ENCODE measurements at places on chromosomes 6 and 20.

DNA sequence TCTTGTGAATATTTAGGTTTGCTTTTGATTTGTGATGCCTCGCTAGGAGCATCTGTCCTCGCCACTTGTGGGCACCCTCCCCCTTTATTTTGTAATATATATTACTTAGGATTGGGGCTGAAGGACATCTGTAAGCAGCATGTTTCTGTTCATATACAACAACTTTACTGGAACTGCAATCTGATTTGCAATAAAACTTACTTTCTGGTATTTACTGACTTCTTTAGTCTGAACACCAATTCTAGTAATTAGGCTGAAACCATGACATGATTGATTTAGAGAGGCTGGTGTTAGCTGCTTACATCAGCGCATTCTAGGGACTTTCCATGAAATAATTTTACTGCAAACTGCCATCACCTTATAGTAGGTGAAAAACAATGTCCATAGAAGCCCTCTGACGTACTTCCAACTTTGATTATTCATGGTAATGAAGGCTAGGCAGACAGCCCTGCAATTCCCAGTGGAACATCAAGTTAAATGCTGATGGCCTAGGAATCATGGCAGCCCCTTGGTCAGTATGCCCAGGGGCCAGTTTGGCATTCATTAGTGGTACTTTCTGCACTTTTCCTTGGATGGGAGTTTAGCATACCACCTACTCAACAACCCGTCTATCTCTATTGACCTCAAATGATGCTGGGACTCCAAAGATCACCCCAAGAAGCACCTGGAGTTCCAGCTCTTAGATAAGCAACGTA is 132.9 kb upstream of the MCHR2 start:
- no peak for DNase-seq

DNA sequence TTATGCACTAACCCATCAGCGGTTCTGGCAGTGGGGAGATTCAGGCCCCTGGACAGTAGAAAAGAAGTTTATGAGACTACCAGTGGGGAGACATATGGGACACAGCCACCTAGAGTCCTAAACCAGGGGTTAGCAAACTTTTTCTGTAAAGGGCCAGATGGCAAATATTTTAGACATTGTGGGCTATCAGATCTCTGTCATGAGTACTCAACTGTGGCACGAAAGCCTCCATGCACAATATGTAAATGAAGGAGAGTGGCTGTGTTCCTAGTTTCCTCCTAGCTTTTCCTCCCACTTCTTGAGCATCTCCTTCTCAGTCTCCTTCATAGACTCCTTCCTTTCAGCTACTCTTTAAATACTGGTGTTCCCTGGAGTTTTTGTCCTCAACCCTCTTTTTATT is 3.3 kb upstream of the HLA-DMA start:
- no peak for DNase-seq

- DNase-seq: no peak
These were observed 114.2 kb downstream of the MOXD1 start for GRCh38 chr6:132287101-132287500.

DNA sequence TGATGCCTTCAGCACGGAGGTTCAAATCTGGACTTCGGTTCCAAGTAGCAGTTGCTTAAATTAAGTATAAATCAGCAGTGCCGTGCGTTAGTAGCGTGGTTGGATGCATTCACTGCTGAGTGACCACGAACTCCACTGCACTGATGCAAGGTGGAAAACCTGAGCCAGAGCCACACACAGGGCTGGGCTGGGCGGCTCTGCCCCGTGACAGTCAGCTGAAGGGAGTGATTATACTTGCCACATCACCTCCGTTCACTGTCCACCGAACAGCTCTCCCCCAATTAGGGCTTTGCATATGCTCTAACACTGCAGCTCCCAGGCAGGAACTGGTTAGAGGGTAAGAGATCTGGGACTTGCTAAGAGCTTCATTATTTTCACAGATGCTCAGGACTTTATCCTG is 22.2 kb downstream of the PPP1R3G start:
- DNase-seq: no peak

DNA sequence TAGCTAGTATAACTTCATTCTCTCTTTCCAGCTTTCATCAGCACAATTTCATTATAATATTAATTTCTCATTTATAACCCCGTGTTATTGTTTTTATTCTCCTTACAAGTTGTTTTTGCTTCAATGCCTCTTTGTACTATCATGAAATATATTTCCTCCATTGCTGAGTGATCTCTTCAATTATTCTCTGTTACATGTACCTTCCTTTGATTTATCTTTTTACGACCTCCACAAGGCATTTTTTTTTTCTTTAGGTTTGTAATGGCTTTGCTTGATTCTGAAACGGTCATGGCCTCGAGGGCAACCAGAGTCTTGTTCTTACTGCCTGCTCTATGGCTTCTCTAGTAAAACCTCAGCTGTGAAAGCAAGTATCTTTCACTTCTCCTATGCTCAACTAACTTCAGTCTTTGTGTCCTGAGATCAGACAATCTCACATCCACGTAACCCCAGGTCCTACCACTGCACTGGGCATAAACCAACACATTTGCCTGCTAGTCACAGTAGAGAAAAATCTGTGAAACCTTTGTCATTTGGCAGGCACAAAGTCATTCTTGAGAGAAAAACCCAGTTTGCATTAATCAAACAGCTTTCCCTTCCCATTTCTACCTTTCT is 119.9 kb downstream of the UST start:
- DNase-seq: no peak

DNA sequence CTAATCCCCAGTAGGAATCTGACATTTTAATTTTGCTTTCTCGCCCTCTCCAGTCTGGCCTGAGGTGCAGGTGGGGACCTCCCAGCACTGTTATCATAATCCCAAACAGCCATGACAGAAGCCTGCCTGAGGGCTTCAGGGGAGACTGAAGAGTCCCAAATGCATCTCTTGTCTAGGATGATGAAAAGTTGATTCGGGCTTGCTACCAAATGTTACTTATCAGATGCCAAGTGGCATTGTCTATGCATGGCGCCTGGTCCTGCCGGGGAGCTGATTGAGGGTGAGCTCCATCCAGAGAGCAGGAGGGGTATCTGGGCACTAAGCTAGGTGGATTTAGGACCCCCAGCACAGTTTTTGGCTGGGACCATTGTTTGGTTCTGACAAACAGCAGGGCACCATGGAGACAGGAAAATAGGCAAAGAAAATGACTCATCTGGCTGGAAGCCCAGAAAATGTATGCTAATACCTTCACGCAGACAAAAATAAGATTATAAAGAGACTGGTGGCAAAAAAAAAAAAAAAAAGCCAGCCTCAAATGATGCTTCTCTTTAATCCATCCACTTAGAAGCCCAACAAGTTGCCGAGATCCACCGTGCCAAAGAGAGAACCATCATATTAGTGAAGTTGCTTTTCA is 513.7 kb upstream of the SULF2 start:
- no peak for DNase-seq

DNA sequence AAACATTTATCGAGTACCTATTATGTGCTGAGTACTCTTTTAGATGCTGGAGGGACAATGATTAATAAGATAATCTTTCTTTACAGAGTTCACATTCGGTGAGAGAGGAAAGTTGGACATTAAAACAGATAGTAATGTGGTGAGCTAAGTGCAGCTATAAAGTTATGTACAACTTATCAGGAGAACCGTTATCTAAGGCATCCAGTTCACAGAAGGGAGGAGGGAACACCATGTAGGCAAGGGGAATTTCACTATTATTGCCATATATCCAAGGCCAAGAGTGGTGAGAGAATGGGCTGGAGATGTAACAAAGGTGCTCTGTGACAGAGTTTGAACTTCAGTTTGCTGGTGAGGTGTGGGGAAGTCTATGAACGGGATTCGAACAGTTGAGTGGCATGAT is 105.8 kb downstream of the CARMIL1 start:
- no peak for DNase-seq

- DNase-seq: no peak
These were observed 18.7 kb upstream of the SH3BGRL2 start for GRCh38 chr6:79612457-79612856.
